SW480 (cell line): ENCODE measurements at places on chromosomes 1 and 21.

DNA sequence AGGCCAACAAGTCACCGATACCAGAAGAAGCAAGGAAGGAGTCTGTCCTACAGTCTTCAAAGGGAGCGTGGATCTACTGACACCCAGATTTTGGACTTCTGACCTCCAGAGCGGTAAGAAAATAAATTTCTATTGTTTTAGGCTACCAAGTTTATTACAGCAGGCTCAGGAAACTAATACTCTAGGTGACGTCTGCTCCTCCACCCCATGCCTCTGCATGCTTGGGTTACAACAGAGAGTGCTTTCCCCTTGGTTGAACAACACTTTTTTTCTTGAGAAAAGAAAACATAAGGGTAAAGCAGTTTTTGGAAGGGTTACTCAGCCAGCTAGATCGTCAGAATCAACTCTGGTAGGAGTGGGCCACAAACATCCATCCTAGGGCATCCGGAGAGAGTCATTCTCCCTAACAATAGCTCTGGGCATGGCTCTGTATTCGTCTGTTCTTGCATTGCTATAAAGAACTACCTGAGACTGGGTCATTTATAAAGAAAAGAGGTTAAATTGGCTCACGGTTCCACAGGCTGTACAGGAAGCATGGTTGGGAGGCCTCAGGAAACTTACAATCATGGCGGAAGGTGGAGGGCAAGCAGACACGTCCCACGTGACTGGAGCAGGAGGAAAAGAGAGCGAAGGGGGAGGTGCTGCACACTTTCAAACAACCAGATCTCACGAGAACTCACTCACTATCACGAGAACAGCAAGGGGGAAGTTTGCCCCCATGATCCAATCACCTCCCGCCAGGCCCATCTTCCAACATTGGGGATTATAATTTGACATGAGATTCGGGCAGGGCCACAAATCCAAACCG lies 22.2 kb upstream of the DNAJC11 start:
- DNase-seq: no peak

- peak; percentile 87 for DNase-seq
Observed at GRCh38 chr1:15756143-15757015, 2.2 kb upstream of the FBLIM1 start.

DNA sequence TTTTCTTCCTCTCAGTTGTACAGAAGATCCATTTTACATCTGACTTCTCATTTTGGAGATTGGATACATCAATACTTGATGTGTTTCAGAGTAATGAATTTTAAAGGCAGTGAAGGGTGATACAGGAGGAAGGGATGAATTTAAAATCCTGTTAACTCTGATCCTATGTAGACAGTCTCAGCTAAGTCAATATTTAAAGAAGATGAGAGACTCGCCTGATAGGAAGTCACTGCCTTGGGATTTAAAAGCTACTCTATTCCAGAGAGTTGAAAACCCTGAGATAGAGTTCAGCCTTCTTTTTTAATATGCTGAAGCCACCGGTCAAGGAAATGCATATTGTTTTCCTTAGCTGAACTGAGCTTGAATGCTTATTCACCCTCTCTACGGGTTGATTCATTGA lies 42.7 kb downstream of the HUNK start:
- no peak for DNase-seq

GRCh38 chr1:218674280-218674773 lies 329.2 kb downstream of the TGFB2 start:
- DNase-seq: peak; percentile 46

- DNase-seq: peak; percentile 68
Observed at GRCh38 chr1:6603915-6604558, 1.4 kb upstream of the KLHL21 start.

- peak; percentile 47 for DNase-seq
Observed at GRCh38 chr21:42461881-42462877, 33.8 kb downstream of the RSPH1 start.

GRCh38 chr1:203930342-203930741 lies 68.9 kb downstream of the SNRPE start:
- DNase-seq: no peak

DNA sequence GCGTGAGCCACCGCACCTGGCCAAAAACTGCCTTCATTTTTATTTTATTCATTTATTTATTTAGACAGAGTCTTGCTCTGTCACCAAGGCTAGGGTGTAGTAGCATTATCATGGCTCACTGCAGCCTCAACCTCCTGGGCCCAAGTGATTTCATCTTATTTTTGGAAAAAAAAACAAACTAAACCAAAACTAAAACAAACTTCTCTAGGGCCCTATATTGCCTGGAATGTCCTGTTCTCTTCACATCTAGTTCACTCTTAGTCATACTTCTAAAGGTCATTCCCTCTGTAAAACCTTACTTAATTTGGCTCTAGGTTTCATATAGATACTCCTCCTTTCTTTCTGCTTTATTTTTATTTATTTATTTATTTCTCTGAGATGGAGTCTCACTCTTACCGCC lies 15.6 kb downstream of the RPS27 start:
- DNase-seq: no peak

DNA sequence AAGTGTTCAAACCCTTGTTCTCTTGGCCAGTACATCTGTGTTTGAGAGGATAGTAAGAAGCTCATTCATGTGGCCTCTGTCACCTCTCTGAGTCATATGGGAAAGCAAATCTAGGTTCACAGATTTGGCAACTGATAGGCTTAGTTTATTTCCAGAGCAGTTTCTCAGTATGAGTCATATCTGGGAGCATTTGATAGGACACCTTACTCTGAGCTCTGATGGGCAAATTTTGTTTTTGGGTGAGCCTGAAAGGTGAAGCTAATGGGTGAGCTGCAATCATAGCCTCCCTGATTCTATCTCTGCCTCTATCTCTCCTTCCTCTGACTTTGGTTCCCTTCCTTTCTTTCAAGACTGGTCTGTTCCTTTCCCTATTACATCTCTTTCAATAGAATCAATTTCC lies 134.4 kb downstream of the S1PR1 start:
- DNase-seq: peak; percentile 80

GRCh38 chr1:2235300-2235998 lies 7.3 kb downstream of the SKI start:
- no peak for DNase-seq

- no peak for DNase-seq
Observed at GRCh38 chr1:231424950-231425805, 3.1 kb upstream of the EGLN1 start.

- DNase-seq: no peak
Observed at GRCh38 chr21:39208624-39209333, 25.5 kb upstream of the PSMG1 start.

DNA sequence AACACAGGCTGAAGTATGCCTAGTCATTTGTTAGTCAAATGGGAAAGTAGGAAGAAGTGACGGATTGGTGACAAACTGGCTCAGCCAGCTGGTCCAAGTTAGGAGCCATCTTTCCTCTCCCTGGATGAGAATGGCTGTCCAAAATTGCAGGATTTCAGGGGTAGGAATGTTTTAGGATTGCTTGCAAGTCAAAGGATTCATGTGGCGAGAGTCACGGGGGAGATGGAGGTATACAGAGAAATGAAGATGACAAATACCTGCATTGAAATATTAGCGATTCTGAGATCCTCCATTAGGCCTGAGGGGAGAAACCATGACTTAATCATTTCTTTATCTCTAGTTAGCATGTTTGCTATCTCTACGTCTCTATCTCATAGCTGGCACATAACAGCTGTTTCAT lies 41.8 kb upstream of the PIGC start:
- DNase-seq: no peak

GRCh38 chr1:49125746-49126145 lies 349.1 kb upstream of the BEND5 start:
- no peak for DNase-seq

GRCh38 chr1:218369688-218370511 lies 24.8 kb downstream of the TGFB2 start:
- DNase-seq: no peak

GRCh38 chr1:219542828-219543518 lies 69.9 kb downstream of the ZC3H11B start:
- no peak for DNase-seq

GRCh38 chr1:7420470-7421100 lies 350.5 kb upstream of the VAMP3 start:
- DNase-seq: no peak

- DNase-seq: peak; percentile 11
Observed at GRCh38 chr1:200969726-200970561, 53.6 kb downstream of the KIF21B start.

DNA sequence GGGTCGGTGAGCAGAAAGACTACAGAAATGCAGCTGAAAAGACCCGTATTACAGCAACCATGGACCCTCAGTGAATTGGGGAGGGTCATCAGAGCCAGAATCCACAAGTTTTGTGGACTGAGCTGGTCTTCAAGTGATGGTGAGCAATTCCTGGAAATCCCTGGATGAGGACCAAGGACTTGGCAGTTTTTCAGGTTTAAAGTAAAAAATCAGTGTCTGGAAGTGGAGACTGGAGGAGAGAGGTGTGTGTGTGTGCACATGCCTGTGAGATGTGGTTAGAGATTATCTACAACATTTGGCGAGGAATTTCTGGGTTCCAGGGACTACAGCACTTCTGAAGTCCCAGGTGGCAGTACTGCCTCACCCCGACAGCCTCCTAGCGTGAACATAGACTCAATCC lies 56.4 kb downstream of the KIRREL1 start:
- no peak for DNase-seq

- no peak for DNase-seq
Observed at GRCh38 chr1:185477638-185478580, 160.9 kb upstream of the IVNS1ABP start.

DNA sequence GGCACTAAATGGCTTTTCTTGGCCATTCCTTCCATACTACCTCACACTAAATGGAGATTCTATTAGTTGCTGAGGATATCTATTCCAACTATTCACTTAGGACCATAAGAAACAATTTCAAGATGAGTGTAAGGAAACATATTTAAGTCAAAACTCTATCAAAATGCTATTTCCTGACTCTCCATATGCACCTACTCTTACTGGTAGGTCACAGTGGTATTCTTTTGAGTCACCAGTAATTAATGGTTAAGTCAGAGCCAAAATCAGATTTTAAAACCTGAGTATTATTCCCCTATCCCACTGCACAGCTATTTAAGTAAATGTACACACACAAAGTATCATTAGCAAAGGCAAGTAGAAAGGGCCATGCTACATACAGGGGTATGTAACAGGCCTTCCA lies 50.3 kb downstream of the ARID4B start:
- no peak for DNase-seq

DNA sequence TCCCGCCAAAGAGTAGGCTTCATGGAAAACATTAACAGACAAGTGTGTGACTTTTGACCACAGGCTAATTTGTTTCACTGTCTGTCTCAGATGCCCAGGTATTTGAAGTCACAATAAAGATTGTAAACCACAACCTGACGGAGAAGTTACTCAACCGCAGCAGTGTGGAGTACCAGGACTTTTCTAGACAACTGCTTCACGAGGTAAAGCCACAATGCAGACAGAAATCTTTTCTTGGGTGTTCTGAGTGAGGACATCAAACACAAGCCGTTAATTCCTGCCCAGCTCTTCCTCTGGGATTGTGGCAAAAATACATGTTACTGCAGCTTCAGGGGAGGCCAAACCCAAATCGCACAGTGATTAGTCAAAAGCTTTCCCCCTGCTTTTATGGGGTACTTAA lies 31.0 kb downstream of the UMODL1 start:
- peak; percentile 77 for DNase-seq

GRCh38 chr1:69504730-69505252 lies 62.9 kb upstream of the LRRC7 start:
- no peak for DNase-seq

DNA sequence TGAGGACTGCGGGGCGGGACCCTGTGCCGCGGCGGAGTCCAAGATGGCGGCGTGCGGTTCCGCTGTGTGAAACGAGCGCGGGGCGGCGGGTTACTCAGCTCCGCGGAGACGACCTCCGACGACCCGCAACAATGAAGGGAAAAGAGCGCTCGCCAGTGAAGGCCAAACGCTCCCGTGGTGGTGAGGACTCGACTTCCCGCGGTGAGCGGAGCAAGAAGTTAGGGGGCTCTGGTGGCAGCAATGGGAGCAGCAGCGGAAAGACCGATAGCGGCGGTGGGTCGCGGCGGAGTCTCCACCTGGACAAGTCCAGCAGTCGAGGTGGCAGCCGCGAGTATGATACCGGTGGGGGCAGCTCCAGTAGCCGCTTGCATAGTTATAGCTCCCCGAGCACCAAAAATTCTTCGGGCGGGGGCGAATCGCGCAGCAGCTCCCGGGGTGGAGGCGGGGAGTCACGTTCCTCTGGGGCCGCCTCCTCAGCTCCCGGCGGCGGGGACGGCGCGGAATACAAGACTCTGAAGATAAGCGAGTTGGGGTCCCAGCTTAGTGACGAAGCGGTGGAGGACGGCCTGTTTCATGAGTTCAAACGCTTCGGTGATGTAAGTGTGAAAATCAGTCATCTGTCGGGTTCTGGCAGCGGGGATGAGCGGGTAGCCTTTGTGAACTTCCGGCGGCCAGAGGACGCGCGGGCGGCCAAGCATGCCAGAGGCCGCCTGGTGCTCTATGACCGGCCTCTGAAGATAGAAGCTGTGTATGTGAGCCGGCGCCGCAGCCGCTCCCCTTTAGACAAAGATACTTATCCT lies 430 bp downstream of the RBM15 start:
- peak; percentile 20 for DNase-seq

- DNase-seq: no peak
Observed at GRCh38 chr21:35014302-35015041, 34.6 kb downstream of the RUNX1 start.

DNA sequence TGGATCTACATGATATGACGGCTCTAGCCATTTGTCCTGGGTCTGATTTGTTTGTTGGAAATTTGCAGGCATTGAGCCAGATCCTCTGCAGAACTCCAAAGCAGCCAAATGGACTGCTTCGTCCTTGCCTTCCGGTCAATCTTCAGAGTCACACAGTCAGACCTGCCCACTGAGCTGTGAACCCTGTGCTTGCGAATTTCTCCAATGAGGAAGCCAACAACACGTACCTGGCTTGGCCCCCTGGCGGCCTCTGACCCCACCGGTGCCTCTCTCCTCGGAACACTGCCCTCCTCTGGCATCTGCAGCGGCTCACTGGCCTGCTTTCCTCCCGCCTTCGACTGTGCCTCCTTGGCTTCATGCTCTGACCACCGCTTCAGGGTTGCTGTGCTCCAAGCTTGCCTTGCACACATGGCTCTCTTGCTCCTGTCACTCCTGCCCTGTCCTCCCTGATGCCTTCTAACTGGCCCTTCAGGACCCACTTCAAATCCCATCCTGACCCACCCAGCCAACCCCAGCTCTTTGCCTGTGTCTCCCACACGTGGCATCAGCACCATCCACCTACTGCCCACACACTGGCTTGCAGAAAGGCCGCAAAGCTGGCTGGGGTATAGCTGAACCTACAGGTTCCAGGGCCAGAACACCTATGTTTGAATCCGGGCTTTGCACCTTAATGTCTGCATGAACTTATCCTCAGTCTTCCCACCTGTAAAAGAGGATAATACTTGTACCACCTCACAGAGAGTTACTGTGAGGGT lies 128.2 kb downstream of the KCNN3 start:
- DNase-seq: no peak
